NCI-H446 (cell line): ENCODE measurements at places on chromosomes 11 and 22.

DNA sequence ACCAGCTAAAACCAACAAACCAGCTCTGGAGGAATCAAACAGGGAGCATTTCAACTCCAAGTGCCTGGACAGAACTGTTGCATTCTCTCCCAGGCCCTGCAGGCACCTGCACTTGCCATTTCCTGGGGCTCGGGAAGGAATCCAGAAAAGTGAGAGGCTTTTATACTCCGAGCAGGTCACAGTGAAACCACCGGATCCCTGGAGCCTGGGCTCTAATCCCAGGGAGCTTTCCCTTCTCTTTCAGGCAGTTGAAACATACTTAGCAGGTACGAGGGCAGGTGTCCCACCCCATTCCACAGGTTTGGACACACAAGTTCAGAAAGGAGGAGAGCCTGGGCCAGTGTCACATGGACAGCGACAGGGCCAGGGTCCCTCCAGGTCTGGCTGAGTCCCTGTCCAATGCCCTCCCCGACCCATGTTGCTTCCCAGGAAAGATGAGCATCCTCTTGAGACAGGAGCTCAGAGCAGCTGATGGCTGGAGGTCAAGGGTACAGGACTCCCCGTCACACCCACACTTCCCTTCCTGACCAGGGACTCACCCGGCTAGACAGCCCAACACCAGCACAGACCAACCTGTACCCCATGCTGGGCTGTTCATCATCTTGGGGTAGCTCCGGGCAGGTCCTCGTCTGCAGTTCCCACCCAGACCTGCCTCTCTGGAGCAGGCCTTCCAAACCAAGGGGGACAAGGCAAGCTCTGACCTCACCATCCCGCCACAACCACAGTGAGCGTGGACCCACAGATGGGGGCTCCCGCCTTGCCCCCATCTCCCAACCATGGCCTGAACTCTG is 49.9 kb upstream of the CD5 start:
- no peak for DNase-seq

- no peak for DNase-seq
These were observed 22.1 kb upstream of the XKR3 start for GRCh38 chr22:16847271-16847670.

- DNase-seq: no peak
These were observed 245.0 kb upstream of the B3GAT1 start for GRCh38 chr11:134656861-134657540.

- DNase-seq: no peak
These were observed 33.7 kb upstream of the PRR5 start for GRCh38 chr22:44668190-44668885.

DNA sequence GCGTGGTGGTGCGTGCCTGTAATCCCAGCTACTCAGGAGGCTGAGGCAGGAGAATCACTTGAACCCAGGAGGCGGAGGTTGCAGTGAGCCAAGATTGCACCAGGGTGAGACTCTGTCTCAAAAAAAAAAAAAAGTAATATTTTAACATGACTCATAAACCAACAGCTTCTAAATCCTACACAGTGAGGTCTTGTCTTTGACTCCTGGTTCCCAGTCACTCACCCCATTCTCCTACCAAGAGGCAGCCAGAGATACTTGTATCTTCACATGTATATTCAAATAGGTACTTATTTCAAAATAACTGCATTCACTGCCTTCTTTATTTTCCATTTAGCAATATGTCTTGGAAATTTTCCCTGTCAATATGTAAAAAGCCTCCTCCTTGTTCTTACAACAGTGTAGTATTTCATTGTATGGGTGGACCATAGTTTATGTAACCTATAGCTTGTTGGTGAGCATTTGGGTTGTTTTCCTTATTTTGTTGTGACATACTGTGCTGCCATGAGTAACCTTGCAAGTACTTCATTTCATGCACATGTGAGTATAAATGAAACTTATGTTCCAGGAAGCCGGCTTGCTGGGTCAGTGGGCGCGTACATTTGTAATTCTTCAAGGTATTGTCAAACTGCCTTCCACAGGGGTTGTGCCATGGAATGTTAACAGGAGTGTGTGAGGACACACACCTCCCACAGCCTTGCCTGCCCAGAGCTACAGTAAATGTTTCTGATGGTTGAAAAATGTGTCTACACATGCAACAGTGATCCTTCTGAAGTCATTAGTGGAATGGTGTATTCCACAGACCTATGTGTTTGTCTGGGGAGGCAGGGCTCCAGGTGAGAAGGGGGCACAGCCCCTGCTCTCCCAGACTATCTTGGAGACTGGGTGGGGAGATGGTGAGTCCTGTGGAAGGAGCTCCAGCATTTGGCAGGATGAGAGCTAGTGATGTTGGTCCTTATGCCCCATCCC is 47.9 kb downstream of the OSBP2 start:
- DNase-seq: no peak

DNA sequence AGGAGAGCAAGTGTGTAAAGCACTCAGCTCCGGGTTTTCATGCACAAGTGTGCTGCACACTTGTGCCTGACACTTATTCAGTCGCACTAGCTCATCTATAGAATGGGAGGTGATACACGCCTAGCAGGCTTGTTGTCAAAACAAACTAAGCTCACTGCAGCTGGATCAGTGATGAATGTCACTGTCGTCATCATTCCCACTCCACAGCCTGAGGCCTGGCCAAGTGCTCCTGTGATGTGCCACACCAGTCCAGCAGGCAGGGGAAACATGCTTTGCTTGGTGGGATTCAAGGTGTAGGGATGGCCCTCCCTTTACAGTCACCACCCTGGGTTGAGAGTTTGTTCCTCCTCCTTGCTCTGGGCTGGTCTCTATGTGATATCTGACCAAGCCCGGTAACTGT is 6.8 kb downstream of the MPST start:
- DNase-seq: no peak

DNA sequence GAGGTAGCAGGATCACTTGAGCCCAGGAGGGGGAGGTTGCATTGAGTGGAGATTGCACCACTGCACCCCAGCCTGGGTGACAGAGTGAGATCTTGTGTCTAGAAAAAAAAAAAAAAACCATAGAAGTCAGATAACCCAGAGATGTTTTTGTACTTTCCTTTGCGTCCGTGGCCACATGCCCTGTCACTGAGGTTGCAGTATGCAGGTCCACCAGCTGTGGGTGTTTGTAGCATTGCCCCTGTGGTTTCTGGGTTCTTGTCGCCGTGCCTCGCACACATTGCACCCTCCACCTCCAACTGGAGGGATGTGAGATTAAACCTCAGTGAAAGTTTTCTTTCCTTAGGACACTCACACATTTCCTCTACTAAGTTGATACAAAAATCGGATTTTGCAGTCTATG is 70.3 kb downstream of the TNRC6B start:
- no peak for DNase-seq

DNA sequence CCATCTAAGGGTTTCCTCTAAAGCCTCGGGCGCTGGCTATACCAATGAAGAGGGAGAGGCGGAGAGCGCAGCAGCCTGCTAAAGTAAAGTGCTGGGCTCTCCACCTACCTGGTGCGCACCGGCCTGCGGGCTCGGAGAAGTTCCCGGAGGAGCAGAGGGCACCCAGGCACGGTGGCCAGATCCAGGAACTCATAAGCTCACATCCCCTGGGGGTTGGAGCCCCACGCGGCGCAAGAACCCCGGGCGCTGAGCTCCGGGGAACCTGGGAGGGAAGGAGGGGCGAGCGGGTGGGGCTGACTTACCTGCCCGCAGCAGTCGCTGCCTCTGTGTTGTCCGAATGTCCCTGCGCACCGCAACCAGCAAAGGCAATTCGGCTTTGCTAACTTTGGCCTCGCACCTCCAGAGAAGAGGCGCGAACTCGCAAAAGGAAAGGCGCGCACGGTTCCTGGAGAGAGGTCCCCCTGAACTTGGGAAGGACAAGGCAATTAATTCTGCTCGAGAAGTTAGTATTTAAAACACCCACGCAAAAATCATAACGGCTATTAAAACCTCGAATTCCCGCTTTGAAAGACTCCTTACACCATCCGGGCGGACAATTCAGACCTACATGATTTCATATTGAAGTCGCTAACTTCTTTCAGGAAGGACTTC is 127.6 kb upstream of the C11orf58 start:
- no peak for DNase-seq

DNA sequence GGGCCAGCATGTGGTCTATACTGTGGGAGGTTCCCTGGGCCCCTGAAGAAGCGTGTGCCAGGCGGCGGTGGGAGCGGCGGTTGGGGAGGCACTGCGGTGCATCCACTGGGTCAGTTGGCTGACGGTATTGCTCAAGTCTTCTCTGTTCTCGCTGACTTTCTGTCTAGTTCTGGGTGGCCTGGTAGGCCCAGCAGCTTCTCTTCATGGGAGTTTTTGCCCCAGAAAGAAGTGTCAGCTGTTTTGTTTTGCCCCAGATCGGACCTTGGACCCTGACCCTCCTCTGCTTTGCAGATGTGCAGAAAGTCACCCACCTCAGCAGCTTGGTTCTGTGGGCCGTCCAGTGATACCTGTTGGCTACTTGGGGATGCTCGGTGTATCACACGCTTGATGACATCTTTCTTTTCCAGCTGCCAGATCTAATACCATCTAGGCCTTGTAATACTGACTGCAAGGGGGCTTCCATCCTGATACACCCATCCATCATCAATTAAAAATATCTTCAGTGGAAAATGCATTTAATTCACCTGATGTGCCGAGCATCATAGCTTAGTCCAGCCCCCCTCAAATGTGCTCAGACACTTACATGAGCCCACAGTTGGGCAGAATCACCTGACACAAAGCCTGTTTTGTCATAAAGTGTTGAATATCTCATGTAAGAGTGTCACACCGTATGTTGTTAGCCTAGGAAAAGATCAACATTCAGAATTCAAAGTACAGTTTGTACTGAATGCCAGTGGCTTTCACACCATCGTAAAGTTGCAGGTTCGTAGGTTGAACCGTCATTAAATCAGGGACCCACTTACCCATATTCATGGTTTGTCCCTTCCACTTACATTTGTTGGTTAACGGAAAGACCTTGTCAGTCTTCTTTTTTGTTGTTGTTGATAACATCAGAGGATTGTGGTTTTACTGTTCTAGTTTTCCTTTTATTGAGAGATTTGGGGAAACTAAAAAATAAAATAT is 13.9 kb downstream of the ZBED4 start:
- no peak for DNase-seq

DNA sequence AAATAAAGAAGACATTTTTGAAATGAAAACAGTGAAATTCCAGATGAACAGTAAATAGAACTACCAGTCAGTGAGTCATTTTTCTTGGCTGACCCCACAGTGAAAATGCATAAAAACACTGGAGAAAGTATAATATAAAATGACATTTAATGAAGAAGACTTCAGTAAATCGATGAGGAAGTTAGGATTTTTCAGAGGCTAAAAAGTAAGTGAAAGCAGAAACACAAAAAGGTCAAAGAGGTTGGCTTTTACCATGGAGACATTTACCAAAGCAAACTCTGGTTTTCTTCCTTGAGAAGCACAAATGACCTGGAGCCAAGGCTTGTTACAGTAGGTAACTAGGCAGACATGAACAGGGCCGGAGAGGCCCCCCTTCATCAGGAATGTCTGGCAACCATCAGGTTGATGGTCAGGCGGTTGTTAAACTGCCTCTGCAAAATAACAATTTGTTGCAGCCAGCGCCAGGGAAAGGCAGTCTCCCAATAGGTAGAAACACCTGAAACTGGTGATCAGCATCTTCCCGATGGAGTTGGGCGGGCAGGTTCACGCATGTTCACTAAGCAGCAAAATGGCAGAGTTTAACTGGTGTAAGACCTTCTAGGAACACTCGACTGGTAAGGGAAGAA is 16.7 kb upstream of the TMEM123 start:
- DNase-seq: no peak

DNA sequence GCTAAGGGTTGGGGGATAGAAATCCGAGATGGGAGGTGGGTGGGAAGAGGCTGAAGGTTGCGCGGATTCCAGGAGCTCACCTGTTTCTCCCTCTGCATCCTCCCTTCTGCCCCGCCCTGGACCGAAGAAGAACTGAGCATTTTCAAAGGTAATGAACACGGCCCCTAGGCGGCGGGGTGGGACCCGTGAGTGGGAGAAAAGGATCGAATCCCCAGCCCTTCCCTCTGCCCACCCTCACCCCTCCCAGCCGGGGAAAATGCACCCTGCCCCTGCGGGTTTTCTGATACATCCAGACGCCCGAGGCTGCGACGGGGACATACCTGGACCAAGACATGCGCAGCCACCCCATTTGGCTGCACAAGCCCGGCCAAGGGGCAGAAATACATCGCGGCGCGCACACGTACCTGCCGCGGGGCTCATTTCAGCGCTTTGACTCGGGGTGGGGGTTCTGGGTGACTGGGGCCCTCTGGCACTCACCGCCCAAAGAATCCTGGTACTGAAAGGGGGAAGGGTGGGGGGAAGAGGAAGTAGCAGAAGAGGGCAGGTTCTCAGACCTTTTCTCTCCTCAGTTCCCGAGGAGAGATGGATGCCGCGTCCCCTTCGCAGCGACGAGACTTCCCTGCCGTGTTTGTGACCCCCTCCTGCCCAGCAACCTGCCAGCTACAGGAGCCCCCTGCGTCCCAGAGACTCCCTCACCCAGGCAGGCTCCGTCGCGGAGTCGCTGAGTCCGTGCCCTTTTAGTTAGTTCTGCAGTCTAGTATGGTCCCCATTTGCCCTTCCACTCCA is 6.0 kb downstream of the VSIG2 start:
- DNase-seq: no peak

DNA sequence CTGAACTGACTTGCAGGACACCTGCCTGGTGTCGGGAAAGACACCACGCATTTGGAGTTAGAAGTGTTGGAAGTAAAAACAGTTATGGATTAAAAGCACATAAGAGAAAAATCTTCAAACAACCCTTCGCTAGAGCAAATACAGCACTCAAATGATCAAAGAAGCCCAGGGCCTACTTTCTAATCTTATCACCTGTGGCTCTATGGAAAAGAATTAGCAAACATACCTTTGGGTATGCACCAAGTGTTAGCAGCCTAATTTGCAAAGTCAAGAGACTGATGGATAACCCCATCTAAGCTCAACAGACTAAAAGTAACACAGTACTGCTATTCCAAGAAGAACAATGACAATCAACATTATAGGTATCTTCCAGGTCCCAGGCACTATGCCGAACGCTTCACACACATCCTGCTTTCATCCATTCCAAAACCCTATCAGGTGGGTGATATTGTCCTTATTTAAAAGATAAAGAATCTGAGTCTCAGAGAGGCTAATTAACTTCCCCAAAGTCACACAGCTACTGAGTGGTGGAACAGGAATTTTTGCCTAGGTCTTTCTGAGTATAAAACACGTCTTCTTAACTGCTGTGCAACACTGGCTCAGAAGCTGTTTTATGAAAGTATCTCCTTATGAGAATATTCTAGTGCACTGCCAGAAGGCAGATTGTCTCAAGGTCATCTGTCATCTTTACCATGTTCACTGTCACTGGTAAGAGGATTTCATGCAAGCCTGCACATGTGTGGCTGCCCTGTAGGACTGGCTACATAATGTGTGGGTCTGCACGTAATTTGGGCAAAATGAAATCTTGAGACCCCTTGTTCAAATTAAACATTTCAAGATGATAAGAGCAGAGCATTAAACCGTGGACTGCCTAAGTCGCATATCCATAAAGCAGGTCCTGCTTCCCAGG is 16.4 kb downstream of the SLC1A2 start:
- DNase-seq: no peak

- DNase-seq: no peak
These were observed 499.2 kb downstream of the RAB38 start for GRCh38 chr11:87675993-87676392.
